ENCODE measurements at places on chromosomes 2 and 18. TPM values are rescaled to one million over a fixed set of nuclear protein-coding genes. Genes with fewer than 3 reads are reported as not detected.

DNA sequence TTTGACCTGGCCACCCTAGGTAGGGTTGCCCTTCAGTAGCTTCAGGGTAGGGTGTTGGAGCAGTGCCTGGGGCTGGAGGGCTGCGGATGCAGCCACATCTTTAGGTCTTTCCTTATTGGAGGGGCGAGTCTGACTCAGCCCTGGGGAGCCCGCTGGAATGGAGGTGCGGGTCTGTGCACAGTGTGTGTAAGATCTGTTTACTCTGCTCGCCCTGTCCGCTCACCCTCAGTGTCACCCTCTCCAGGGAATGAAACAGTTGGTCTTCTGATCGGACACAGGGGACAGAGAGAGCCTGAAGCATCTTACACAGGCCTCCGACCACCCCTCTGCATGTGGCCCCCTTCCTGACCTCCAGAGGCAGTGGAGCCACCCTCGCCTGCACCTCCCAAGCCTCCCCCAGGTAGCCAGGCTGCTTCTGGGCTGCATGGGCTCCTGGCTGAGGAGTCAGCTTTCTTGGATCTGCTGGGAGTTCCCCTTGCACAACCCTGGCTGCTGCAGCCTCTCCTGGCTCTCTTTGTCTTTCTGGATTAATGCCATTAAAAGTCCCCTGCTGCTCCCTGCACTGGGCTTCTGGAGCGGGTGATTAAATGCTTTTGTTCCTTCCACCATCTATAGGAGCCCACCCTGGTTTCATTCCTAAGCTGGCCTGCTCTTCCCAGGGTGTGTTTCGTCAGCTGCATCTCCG lies 82.6 kb downstream of the ASB1 start:
- no peaks in the 10 kb centered on the region for H3K27me3 ChIP-seq
- H3K4me3 ChIP-seq, result peak overlapping the region; percentile 50
- no peaks in the 10 kb centered on the region for H3K4me1 ChIP-seq

BOK gene
- total RNA-seq, result 33.9 TPM

DNA sequence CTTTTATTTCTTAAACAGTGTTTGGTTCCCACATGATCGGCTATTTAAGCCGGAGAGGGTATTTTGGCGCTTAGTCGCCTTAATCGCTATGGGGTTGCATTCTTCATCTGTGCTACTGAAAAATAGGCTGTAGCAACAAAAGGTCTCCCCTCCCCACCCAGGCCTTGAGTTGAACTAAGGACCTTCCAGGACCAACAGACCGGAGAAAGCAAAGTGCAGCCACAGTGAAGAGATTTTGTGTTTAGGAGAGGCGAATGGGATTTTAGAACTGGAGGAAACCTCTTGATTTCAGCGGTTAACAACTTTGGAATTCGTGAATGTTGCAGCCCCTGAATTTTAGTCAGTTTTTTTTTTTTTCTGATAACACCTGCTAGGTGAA lies 1.4 kb downstream of the ITGA6 start:
- peaks cover 21% of the 10 kb centered on the region for H3K4me1 ChIP-seq
- no peak overlapping the region for H3K27ac ChIP-seq
- H3K36me3 ChIP-seq, result peaks cover 3% of the 10 kb centered on the region
- no peak for DNase-seq
- H3K27me3 ChIP-seq, result no peaks in the 10 kb centered on the region
- peak overlapping the region; percentile 73 for H3K4me3 ChIP-seq

GRCh38 chr18:26286008-26286407 lies 59.8 kb downstream of the TAF4B start:
- no peaks in the 10 kb centered on the region for H3K27me3 ChIP-seq
- no peaks in the 10 kb centered on the region for H3K4me1 ChIP-seq
- H3K27ac ChIP-seq, result no peak overlapping the region
- H3K36me3 ChIP-seq, result peaks cover 28% of the 10 kb centered on the region

- no peaks in the 10 kb centered on the region for H3K36me3 ChIP-seq
- H3K27me3 ChIP-seq, result no peaks in the 10 kb centered on the region
- H3K4me1 ChIP-seq, result no peaks in the 10 kb centered on the region
- no peak overlapping the region for H3K4me3 ChIP-seq
- no peak for DNase-seq
- H3K27ac ChIP-seq, result no peak overlapping the region
Observed at GRCh38 chr18:45518311-45519155, 96.7 kb upstream of the SLC14A2 start.

DNA sequence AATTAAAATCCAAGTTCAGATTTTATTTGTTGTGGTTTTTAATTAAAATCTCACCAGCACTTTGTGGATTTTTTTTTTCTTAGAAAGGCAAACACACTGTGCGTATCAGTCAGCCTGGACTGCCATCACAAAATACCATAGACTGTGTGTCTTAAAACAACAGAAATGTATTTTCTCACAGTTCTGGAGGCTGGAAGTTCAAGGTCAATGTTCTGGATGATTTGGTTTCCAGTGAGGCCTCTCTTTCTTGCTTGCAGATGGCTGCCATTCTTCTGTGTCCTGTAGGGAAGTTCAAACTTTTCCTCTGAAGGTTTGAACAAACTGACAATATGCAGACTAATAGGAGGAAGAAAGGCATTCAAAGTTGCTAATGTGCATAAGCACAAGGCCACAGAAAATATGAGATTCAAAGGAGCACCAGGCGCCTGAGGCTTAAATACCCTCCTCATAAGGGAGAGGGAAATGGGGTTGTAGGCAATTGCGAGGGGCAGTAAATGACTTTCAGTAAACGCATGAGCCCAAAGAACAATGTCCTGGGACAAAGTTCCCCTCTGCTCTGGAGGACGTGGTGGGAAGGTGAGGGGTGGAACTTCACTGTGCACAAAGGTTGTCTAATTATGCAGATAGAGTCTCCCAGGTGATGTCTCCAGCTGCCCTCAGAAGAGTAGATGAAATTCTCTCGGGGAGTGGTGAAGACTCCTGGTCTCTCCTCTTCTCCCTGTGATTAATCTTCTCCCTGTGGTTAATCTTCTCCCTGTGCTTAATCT lies 26.5 kb upstream of the KCNF1 start:
- H3K36me3 ChIP-seq, result no peaks in the 10 kb centered on the region
- no peaks in the 10 kb centered on the region for H3K27me3 ChIP-seq
- no peak overlapping the region for H3K4me3 ChIP-seq
- H3K4me1 ChIP-seq, result peaks cover 13% of the 10 kb centered on the region

GRCh38 chr18:40608226-40608625 lies 1346.8 kb upstream of the PIK3C3 start:
- no peak overlapping the region for H3K27ac ChIP-seq
- no peaks in the 10 kb centered on the region for H3K36me3 ChIP-seq
- H3K27me3 ChIP-seq, result no peaks in the 10 kb centered on the region
- DNase-seq, result no peak
- no peak overlapping the region for H3K4me3 ChIP-seq

DNA sequence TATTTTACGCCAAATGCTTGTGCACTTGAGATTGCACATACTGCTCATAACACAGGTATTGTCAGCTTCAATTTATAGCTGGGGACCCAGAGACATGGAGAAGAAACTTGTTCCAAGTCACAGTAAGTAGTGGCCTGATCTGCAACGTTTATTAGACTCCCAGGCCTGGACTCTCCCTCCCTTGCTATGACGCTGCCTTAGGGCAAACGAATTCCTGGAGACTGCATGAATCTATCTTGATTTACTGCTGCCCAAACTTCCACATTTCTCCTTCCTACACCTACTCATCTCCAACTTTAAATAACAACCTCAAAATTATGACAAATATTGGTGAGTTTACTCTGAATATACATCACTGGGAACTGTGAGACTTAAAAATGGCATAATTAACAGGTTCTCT lies 145.1 kb upstream of the CCDC195 start:
- no peak overlapping the region for H3K4me3 ChIP-seq
- H3K27me3 ChIP-seq, result no peaks in the 10 kb centered on the region
- no peaks in the 10 kb centered on the region for H3K4me1 ChIP-seq
- no peak for DNase-seq
- H3K27ac ChIP-seq, result no peak overlapping the region
- no peaks in the 10 kb centered on the region for H3K36me3 ChIP-seq

POTEJ gene
- not detected for total RNA-seq

GRCh38 chr18:46322941-46323340 lies 218.8 kb downstream of the HAUS1 start:
- no peak for DNase-seq
- H3K4me3 ChIP-seq, result no peak overlapping the region
- no peak overlapping the region for H3K27ac ChIP-seq
- H3K36me3 ChIP-seq, result no peaks in the 10 kb centered on the region
- peaks cover 8% of the 10 kb centered on the region for H3K4me1 ChIP-seq
- no peaks in the 10 kb centered on the region for H3K27me3 ChIP-seq

DNA sequence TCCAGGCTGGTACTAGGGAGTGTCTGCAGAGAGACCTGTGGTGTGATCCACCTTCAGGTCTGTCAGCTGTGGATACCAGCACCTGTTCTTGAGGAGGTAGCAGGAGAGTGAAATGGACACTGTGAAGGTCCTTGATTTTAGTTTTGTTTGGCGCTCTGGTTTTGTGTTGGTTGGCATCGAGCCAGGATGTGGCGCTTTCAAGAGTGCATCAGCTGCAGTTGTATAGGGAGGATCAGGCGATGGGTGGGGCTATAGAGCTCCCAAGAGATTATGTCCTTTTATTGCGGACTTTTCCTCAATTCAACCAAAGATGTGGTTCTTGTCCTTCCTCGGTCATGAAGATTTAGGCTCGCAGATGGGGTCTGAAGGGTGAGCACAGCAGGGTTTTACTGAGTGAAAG lies 37.5 kb downstream of the SLC39A10 start:
- H3K4me3 ChIP-seq, result no peak overlapping the region
- peaks cover 5% of the 10 kb centered on the region for H3K4me1 ChIP-seq
- H3K27me3 ChIP-seq, result no peaks in the 10 kb centered on the region
- peak; percentile 50 for DNase-seq
- H3K27ac ChIP-seq, result no peak overlapping the region

XRCC5 gene
- 618 TPM for total RNA-seq

UGT1A3 gene
- not detected for total RNA-seq

- no peak overlapping the region for H3K4me3 ChIP-seq
- H3K27ac ChIP-seq, result no peak overlapping the region
- no peak for DNase-seq
- H3K27me3 ChIP-seq, result no peaks in the 10 kb centered on the region
Observed at GRCh38 chr2:168798888-168799410, 3.5 kb upstream of the NOSTRIN start.

SULT1C4 gene
- total RNA-seq, result 0.96 TPM
